Stimulated activated CD8-positive, alpha-beta memory T cell treated with anti-CD3 and anti-CD28 coated beads, Interleukin-2, amount 100 ng/mL, for 1 hour (primary cell): ENCODE measurements at places on chromosomes 5 and 9.

DNA sequence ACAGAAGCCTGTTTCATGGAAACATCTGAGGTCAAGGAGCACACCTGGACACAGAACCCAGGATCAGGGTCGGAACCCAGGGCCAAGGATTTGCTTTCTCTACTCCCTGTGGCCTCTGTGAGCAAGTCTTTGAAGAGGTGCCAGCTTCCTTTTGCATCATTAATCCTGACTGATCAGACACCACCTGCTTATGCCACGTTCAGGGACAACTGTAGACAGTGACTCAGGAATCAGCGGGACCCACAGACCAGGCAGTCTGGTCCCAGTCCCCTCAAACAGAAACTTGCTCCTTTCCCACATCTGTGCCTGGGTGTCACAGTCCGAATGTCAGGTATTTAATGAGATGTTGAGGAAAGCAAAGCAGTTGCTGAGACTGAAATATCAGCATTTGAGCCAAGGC is 154.8 kb downstream of the SGCD start:
- DNase-seq = no peak

GRCh38 chr9:37374892-37375291 is 47.6 kb upstream of the GRHPR start:
- DNase-seq = no peak

DNA sequence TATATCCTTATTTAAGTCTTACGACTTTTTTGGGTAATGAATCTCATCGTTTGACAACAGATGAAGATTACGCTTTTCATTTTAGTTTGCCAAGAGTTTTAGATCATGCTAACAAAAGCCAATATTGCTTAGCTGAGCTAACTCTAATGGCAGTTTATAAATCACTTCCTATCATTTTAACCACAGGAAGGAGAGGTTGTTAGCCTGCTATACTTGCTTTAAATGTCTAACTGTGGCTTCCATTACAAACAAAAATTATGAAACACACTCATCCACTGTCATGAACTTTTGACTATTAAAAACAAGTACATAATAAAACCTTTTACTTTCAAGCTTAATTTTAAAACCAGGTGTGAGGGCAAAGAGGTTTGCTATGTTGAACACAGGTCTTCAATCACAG is 53.7 kb upstream of the ANKH start:
- DNase-seq = no peak

DNA sequence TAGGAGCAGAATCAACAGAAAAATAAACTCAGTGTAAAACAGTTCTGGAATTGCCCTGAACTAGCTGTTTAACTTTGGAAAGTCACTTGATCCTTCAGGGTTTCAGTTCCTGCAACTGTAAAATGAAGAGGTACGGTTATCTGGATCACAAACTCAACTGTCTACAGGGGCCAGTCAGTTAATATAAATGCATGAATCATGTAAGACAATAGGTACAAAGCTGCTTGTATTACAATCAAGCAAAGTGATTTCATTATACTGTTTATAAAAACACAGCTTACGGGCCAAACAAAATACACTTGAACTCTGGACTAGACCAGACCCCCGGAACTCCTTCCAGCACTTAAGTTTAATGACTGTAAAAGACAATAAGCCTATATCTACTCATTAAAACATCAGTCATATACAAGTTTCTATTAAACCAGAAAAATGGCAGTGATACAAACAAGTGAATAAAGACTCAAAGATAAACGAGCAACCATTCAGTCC is 73.0 kb downstream of the MRPS27 start:
- DNase-seq = no peak

DNA sequence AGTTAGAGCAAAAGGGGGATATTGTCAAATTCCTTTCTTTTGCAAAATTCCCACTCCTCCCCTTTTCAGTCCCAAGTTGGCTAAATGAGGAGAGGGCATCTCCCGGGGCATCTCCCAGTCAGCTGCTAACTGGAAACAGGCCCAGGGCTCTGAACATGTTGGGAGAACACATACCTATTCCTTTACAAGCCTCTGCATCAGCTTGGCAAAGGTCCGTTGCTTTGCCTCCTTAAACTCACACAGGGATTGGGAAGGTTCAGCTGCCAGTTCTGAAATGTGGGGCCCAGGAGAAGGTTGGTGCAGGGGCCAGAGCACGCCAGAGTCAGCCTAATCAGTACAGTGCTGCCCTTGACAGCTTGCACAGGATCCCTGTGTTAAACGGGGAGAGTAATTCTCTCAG is 11.0 kb upstream of the DMRT3 start:
- no peak for DNase-seq

- DNase-seq = no peak
Observed at GRCh38 chr9:109908459-109909390, 128.7 kb downstream of the PALM2AKAP2 start.

GRCh38 chr9:83419961-83420360 is 118.2 kb downstream of the FRMD3 start:
- no peak for DNase-seq
